Hindlimb muscle (tissue), 1 donor: ENCODE measurements at places on chromosomes 1 and 21.
A peak's percentile ranks its signal among the peaks of the same experiment; 100 is the strongest.

DNA sequence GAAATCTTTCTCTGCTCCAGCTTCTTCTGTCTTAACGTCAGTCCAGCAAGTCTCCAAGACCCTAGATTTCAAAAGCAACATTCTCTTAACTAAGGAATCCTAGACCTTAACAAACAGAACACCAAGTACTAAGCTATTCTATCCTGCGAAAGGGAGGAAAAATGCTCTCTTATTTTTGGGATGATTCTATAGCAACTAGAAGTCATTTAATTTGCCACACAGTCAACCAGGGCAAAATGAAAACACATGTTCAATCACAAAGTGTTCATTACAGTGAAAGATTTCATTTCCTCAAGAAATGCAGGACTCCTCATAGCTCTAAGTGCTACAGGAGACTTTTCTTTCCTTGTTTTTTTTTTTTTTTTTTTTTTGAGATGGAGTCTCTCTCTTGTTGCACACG lies 36.2 kb upstream of the DOCK7 start:
- no peak for DNase-seq

DNA sequence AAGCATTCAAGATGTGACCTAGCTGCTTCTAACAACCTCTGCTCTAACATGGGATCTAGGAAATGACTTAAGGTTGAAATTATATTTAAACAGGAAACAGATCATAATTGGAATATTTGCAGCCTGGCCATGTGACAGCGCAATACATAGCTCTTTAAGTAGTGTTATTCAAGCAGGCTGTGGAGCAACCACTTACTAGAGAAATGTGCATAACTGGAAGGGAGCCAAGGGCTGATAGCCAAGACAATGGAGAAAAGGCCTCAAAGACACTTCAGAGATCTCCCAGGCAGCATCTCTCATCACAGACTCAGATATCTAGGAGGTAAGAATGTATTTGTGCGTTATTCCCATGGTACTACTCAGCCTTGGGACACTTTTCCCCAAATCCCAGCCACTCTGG lies 823.0 kb upstream of the PRMT6 start:
- DNase-seq = no peak

- no peak for DNase-seq
Observed at GRCh38 chr1:87305151-87305550, 23.5 kb upstream of the LMO4 start.

DNA sequence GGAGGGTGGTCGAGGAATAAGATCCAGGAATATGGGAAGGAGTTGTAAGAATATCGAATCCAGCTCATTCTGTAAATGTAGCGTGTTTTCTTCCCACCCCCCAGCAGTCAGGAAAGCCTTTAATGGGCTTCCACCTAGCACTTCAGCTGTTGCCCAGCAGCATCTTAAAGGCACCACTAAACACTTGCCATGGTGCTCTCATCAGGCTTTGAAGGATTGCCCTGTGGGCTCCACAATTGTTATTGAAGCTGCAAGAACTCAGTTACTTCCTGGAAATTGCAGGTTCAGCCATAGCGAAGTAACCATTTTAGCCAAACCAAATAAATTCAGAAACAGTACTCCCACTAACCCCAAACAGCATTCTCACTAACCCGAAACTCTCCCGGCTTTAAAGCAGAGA lies 511.2 kb downstream of the PLPP3 start:
- DNase-seq = no peak

DNA sequence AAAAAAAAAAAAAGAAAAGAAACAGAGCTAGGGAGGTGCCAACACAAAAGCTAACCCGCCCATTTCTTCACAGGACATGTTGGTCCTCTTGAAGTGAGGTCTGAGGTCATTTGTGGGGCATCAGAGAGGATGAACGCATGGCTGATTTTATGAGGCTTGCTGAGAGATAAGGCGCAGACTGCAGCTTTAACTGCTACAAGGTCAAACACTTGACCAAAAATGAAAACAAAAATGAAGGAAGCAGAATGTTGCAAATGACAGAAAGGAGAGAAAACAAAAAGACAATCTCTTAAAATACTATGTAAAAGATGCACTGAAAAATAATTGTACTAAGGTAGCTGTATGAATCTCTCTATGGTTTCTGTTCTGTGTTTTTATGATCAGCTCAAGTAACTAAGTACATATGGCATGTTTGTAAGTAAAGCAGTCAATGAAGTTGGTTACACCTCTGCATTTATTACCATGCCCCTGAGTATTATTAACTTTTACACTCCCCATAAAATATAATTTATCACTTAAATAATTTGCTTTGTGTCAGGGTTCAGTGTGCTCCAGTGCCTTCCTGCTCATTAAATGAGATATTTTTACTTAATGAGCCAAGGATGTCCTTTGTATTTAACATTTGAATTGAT lies 249.1 kb upstream of the NR5A2 start:
- DNase-seq = no peak

GRCh38 chr1:220326578-220326977 lies 54.3 kb upstream of the RAB3GAP2 start:
- no peak for DNase-seq

DNA sequence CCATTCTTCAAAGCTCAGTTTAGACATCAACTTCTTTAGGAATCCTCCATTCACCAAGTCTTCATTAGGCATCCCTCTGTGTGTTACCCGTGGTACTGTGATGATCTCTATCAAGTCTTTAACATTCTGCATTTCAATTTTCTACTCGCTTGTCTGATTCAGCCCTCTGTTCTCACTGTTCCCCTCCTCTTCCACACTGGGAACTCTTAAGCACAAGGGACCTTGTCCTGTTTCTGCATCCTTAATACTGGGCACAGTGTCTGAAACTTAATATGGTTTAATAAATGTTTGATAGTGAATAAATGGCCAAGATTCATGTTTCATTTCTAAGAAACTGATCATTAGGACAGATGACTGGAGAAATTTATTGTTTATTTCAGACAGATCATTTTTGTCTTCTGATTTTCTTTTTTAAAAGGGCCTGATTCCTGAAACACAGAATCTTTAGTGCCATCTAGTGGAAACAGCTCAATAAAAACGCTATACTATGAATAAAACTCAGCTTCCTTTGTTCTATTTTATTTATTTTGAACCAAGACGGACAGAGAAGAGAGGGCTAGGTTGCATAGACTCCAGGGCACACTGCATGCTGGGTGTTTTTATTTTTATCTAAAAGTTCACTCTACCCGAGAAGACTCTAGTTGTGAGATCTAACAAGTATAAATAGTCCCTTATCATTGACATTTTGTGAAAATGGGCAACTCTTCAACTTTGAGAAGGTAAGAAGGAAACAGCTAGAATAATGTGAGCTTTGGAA lies 7.0 kb upstream of the TRIM45 start:
- no peak for DNase-seq

DNA sequence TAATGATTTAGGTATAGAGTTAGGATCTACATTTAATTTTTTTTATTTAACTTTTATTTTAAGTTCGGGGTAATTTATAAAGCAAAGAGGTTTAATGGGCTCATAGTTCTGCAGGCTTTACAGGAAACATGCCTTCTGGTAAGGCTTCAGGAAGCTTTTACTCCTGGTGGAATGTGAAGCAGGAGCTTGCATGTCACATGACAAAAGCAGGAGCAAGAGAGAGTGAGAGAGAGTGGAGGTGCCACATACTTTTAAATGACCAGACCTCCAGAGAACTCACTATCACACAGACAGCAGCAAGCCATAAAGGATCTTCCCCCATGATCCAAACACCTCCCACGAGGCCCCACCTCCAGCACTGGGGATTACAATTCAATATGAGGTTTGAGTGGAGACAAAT lies 17.6 kb upstream of the GBP2 start:
- DNase-seq = no peak

- peak; percentile 67 for DNase-seq
Observed at GRCh38 chr1:45686015-45686287, 382 bp downstream of the GPBP1L1 start.

DNA sequence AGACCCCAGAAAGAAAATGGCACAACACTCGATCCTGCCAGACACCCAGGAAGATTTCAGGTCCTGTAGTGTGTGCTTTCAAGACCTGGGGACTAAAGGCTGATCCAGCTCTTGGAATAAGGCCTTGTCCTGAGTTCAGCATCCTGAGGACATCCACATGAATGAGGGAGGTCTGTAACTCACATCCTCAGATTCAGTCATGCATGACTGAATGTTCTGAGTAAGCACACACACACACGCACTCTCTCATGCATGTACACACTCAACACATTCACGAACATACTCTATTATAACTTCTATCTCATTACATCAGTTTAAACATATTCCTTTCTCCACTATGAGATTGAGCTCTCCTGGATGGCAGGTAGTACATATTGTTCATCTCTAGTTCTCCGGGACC lies 273.4 kb upstream of the BEND5 start:
- no peak for DNase-seq

DNA sequence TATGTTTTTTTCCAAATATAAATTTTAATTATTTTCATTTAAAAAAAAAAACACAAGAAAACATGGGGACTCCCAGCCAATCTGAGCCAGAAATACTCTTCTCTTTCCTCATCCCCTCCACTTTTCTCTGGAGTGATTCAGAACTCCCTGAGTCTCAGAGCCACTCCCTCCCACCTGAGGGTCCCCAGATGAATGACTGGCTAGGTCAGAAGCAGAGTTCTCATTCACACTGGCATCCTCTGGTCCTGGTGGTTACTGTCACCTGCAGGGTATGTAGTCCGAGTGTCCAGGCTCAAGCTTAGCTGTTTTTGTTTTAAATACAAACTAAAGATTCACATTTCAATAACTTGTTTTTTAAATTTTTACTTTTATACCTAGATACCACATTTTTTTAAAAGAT lies 6.3 kb downstream of the HMGCS2 start:
- DNase-seq = no peak

GRCh38 chr1:240188139-240188538 lies 96.5 kb downstream of the FMN2 start:
- DNase-seq = no peak

DNA sequence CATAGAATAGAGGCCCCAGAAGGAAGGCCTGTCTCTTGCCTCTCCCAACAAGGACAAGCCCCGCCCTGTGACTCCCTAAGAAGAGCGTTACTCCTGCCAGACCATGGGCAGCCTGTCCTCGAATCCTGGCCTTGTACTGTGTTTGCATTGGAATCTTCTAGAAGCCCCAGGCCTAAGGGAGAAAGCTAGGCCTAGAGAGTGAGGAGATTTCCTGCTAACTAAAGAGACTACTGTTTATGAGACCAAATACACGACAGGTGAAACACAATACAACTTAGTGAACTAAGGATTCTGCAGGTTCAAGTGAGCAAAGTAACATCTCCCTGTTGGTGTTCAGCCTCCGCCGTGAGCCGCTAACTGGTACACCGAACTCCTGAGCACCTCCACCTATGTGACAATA lies 62.7 kb downstream of the SYF2 start:
- no peak for DNase-seq

DNA sequence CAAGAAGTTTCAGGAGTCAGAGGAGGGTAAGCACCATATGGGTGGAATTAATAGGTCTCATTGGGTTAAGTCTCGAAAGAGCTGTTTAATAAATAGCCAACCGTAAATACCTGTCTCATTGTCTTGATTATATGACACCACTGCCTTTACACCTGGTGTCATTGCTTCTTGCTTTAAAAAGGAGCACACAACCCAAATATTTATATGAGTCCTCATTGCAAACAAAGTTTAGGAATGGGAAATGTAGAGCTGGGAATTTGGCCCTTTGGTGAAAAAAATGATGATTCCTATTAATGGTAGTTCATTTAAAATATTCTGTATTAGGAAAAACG lies 2.1 kb downstream of the BACH1 start:
- DNase-seq = no peak

- DNase-seq = peak; percentile 22
Observed at GRCh38 chr1:156553860-156554485, 18.4 kb downstream of the IQGAP3 start.
